ENCODE measurements at places on chromosomes 1 and 21.

GRCh38 chr1:231177226-231177625 lies 15.4 kb downstream of the TRIM67 start:
- no peak for DNase-seq

GRCh38 chr1:1599935-1600860 lies at the start of gene FNDC10:
Gene FNDC10, minus strand, starts transcription at chr1:1600135. Its CDS starts 120 bp downstream, at chr1:1600015.
- DNase-seq: no peak

DNA sequence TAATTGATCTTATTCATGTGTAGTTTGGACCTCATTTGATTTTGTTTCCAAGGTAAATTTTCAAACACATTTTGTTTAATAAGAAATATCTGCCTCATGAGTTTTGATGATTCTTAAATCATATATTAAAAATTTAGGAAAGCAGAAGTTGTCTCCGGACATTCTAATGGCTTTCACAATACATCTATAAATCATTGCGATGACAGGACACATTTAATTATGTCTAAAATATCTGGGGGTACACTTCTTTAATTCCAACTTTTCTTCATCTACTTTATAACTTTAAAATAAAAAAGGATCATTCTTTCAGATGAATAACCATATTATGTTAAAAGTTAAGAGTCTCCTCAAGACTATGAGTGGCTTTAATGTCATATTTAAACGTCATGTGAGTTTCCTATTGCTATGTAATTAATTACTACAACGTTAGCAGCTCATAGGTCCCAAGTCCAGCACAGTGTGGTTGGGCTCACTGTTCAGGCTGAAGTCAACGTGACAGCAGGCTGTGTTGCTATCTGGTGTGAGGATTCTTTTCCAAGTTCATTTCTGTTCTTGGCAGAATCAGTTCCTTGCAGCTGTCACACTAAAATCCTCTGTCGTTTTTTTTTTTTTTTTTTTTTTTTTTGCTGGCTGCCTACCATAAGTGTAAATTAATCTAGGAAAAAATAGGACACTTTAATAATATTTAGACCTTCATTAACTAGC lies 893.5 kb downstream of the LTN1 start:
- DNase-seq: no peak

DNA sequence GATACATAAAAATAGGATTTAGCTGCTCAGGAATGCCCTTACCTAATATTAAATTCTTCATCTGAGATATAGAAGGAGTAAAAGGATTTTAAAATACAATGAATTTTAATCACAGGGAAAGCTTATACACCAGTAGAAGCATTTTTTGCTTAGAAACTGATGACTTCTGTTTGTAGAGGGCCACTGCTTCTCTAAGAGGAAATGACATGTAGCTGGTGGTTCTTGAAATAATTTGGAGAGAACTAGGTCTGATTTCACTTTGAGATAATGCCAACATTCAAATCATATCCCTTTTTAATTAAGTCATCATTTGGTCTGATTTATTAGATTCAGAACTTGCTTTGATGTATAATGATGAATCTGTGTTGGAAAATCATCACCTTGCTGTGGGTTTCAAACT lies 166.6 kb upstream of the SGIP1 start:
- no peak for DNase-seq

GRCh38 chr1:44239331-44239960 lies 26.2 kb downstream of the DMAP1 start:
- no peak for DNase-seq

GRCh38 chr1:112232848-112233247 lies 163.2 kb upstream of the CTTNBP2NL start:
- no peak for DNase-seq

DNA sequence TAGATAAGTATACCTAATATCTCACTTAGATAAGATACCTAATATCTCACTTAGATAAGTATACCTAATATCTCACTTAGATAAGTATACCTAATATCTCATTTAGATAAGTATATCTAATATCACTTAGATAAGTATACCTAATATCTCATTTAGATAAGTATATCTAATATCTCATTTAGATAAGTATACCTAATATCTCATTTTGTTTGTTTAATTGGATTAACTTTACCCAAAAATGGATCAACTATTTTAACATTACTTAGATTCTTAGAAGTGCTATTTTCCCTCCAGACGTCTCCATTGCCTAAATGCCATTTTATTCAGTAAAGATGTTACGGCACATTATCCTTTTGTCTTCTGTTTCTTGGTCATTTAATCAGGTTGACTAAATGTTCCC lies 346.4 kb downstream of the CHRM3 start:
- DNase-seq: no peak

DNA sequence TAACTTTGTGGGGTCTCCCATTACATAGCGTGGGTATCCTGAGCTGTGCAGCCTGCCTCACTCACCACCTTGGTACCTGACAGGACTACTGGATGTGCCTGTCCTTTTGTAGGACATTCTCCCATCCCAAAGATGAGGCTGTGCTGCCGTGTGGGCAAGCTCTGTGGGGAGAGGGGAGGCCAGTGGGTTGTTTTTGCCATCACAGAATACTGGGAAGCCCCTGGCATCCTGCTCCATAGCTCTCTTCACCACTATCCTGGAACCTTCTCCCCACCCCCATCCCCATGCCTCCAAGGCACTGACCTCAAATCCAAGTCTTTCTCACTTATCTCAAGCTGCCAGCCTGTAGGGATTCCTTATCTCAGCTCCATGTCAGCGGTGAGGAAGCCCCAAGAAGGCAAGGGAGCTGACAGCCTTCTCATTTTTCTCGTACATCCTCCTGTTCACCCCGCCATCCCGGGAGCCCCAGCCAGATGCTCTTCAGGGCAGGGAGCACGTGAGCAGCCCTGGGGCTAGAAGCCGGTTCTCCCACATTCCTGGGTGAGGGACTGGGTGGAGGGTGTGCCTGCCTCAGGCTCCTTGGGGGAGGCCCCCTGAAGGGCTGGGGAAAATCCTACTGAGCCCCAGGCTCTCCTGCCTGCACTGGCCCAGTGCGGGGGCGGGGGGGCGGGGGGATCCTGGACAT lies 2.4 kb upstream of the ELF3 start:
- no peak for DNase-seq

DNA sequence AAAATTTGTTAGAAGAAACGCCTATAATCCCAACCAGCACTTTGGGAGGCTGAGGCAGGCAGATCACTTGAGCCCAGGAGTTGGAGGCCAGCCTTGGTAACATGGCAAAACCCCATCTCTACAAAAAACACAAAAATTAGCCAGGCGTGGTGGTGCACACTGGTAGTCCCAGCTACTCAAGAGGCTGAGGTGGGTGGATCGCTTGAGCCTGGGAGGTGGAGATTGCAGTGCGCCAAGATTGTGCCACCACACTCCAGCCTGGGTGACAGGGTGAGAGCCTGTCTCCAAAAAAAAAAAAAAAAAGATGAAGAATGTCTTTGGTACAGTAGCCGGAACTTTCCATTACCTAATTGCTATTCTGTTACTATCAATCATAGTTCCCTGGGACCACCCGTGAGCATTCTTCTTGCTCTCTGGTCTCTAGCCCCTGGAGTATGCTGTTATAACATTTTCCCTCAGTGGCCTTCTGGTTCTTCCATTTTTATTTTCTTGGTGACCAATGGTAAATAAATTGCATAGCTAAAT lies 43.4 kb downstream of the WASF2 start:
- no peak for DNase-seq

DNA sequence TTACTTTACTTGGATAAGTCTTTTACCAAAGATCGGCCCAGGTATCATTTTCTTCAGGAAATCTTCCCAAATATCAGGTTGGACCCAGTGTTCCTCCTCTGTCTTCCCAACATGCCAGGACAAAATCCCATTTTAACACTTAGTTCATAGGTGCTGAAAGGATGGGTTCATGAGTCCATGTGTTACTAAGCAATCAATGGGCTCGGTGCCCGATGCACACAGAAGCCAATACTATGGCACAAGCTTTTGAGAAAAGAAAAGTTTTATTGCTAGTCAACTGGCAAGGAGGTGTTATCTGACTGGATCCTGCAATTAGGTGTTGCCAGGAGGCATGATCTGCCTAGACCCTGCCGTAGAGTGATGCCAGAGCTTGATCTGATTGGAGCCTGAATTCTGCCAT lies 133.3 kb upstream of the SLC44A3 start:
- no peak for DNase-seq

DNA sequence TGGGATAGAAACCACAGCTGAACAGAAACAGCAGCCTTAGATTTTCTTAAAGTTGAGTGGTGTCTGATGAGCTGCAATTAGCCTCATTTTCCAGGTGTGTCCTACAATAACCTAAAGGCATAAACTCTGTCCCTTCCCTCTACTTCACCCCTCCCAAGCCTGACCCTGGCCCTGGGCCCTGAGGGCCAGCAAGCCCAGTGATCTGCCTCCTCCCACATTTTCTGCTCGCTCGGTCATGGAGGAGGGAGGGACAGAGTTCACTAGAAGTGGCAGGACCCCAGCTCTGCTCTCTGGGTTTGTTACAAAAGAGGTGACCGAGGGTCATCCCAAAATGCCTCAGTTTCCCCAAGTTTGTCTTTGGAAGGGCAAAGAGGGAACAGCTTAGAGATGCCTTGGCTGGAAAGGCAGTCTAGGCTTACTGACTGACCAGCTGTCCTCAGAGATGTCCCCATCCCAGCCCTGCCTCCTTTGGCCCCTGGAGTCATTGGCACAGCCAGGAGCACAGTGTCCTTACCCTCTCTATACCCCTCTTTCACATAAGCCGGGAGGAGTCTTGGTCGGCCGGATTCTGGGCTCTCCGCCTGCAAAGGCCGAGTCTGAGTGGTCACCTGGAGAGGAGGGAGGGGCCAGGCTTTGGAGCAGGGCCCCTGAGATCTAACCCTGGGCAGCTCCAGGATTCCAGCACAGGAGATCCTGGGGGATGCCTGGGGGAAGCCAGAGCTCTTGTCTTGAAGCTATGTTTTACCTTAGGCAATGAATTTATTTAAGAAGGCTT lies 172.7 kb downstream of the PTPRU start:
- no peak for DNase-seq

GRCh38 chr1:59751801-59752200 lies 62.9 kb upstream of the HOOK1 start:
- no peak for DNase-seq

- DNase-seq: no peak
Measured at GRCh38 chr1:44609768-44610526, 64.3 kb downstream of the TMEM53 start.

- DNase-seq: no peak
Measured at GRCh38 chr1:54577612-54578011, 29.6 kb downstream of the ACOT11 start.

DNA sequence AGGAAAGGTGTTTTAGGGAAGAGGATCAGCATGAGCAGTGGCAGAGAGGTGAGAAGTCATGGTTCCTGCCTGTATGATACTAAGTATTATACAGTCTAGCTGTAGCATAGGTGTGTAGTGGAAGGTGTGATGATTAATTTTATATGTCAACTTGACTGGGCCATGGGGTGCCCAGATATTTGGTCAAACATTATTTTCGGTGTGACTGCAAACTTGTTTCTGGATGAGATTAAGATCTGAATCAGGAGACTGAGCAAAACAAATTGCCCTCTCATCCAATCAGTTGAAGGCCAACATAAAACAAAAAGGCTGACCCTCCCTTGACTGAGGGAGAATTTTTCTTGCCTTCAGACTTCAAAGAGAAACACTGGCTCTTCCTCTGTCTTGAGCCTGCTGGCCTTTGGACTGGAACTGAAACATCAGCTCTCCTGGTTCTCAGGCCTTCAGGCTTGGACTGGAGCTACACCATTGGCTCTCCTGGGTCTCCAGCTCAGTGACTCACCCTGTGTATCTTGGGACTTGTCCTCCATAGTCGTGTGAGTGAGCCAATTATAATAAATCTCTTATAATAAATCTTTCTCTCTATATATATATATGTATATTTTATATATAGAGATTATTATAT lies 6.8 kb upstream of the CDC42 start:
- no peak for DNase-seq

DNA sequence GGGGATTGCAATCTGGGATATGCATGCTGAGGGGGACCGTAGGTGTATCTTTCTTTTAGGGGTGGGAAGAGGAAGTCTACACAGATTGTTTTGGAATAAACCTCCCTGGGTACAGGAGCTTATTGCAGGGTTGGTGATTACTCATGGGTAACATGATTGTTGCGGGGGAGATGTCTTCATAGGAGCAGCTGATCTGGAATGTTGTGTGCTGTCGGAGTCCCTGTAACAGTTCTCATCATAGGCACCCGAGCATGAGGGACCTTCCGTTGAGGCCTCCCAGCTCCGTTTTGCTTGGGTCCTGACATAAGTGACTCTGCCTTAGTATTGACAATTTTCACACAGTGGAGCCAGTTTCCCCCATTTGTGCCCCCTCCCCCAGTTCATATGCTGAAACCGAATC lies 4.2 kb upstream of the PRXL2B start:
- DNase-seq: no peak

- no peak for DNase-seq
Measured at GRCh38 chr1:42993502-42994136, 35.0 kb upstream of the SLC2A1 start.

GRCh38 chr1:33338440-33339211 lies 17.7 kb upstream of the A3GALT2 start:
- no peak for DNase-seq

DNA sequence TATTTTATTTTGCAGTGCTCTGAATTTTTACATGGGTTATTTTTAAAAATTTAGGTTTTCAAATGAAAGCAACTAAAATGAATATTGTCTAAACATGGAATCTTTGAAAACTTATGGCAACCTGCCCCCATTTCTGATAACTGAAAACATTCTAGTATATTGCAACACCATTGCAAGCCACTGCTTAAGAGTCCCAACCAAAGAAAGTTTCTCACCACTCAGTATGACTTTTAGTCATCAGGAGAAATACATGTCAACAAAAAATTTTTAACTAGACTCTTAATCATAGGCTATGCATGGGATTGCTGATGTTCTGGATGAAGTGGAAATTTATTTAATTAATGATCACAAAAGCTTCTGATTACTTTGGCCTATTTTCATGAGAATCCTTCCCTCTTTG lies 112.1 kb downstream of the TNFSF18 start:
- no peak for DNase-seq
